Vagina (tissue), 2 donors: ENCODE measurements at places on chromosomes 4 and X.

DNA sequence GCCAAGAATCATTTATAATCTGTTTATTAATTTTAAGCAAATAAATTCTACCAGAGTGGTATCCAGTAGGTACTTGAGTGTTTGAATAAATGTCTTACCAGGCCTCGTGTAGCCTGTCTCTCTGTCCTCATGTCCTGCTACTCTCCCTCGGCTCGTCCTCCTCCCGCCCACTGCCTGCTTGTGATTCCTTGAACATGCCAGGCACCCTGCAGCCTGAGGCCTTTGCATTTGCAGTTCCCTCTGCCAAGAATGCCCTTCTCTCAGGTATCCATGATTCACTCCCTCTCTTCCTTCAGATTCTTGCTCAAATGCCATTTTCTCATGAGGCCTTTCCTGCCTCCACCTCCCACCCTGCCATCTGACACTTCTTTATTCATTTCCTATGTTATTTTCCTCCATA is 209.7 kb upstream of the PRPS2 start:
- no peak for DNase-seq

- DNase-seq = no peak
Observed at GRCh38 chr4:80209340-80209701, 12.0 kb downstream of the PRDM8 start.

- DNase-seq = no peak
Observed at GRCh38 chr4:88736264-88736663, 38.6 kb upstream of the NAP1L5 start.

GRCh38 chr4:99161373-99162099 is 17.4 kb upstream of the ADH4 start:
- no peak for DNase-seq

DNA sequence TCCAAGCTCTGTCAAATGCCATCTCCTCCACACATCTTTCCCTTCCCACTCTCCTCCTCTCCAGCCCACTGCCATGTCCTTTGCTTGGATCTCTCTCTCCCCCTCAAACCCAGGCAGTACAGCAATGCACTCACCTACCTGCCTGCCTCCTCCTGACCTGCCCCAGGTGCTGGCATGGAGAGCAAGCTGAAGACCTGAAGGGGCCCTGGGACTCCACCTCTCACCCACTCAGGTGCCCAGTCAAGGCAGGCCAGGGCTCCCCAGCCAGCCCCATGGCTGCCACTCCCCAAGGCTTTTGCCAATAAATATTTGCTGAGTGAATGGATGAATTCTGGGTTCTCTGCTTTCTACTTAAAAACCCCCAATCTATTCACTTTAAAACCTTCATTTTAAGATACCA is 12.6 kb upstream of the PHKA2 start:
- no peak for DNase-seq

- no peak for DNase-seq
Observed at GRCh38 chr4:61520681-61521160, 320.6 kb downstream of the ADGRL3 start.

- no peak for DNase-seq
Observed at GRCh38 chrX:115650916-115651315, 89.9 kb downstream of the PLS3 start.

GRCh38 chr4:1720163-1720983 is 750 bp downstream of the TMEM129 start:
- DNase-seq = no peak

- no peak for DNase-seq
Observed at GRCh38 chr4:40283968-40284367, 51.2 kb upstream of the CHRNA9 start.

- DNase-seq = no peak
Observed at GRCh38 chrX:56281789-56282188, 49.6 kb downstream of the KLF8 start.

DNA sequence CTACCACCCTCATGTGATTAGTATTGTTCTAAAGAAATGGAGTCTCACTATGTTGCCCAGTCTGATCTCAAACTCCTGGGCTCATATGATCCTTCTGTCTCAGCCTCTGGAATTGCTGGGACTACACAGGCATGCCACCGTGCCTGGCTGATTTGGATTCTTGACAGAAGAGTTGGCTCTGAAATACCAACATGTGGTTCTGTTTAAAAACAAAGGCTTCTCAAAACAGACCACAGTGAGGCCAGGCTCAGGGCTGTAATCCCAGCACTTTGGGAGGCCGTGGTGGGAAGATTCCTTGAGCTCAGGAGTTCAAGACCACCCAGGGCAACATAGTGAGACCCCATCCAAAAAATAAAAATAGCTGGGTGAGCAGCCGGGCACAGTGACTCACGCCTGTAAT is 126.7 kb downstream of the DHRSX start:
- DNase-seq = no peak

- no peak for DNase-seq
Observed at GRCh38 chrX:18643243-18643642, 28.7 kb downstream of the RS1 start.

DNA sequence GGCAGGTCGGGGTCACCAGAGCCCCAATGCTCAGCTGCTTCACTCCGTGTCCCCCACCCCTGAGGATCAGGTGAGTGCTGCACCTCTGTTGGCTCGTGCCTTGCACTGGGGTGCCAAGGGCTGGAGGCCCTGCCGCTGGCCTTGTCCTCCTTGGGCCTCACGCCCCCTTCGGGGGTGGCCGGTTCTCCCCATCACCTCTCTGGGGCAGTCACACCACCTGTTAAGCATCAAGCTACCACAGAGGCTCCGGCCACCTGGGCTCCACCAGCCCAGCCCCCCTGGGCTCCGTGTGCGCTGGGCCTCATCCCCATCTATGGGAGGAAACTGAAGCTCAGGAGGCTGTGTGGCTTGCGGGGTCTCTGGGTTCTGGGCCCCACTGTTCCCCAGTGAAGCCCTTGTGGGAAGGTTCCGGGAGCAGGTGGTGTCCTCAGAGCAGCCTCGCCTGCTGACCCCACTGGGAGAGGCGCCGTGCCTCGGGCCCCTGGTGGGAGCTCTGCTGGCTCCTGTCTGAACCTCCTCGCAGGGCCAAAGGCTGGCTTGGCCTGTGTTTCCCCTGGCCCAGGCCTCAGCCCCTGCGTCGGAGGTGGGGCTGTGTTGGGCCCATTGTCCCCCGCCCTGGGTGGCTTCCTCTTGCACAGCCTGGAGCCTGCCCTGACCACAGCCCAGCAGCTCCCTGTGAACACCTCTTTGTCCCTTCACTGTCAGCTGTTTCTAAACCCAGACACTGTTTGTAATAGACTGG is 30.8 kb downstream of the DOK7 start:
- DNase-seq = no peak

- no peak for DNase-seq
Observed at GRCh38 chr4:156815717-156816359, 155.8 kb downstream of the PDGFC start.

DNA sequence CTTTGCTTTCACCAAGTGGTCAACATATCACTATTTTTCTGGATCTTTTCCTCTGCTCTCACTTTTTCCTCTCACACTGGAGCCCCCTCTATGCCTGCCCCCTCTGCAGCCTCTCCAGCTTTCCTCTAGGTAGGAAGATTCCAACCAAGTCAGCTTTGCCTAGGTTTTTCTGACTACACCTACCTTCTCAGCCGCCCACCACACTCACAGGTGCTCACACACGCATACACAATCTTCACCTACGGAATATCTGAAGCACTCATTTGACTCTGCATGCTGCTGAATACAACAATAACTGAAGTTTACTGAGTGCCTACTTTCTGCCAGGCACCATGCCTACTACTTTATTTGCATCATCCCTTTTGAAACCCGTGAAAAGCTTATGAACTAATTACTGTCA is 328.0 kb downstream of the PPP3CA start:
- DNase-seq = no peak

DNA sequence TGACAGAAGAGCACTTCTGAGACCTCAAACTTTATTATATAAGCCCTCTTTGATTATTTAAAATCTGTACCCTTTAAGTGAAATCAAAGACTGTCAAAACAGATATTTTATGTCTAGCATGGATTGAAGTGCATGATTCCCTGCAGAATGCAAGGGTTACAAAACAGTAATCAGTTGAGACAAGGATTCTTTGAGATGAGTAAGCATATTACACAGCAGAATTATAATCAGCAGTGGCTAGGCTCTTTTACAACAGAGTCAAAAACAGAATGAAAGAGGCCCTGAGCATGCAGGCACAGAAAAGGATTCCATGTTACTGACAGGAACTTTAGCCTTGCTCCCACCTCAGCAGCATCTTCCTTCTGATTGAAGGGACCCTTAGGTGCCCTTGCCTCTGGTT is 487.9 kb upstream of the GALNT7 start:
- no peak for DNase-seq

GRCh38 chr4:107736924-107737448 is 17.0 kb upstream of the PAPSS1 start:
- no peak for DNase-seq

DNA sequence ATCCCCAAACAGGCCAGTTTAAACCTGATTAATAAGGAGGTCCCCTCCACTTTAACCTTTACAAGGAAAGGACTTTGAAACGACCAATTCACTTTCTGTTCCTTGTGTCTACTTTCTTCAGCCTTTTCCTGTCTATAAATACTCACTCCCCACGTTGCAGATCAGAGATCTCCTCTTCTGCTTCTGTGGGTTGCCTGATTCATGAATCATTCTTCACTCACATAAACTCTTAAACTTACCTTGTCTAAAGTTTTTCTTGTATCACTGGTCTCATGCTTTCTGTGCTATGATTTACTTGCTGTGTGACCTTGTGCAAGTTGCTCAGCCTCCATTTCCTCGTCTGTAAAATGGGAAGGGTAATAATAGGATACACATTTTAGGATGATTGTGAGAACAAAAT is 236.1 kb downstream of the QDPR start:
- DNase-seq = no peak

GRCh38 chr4:141248029-141248428 is 27.3 kb downstream of the ZNF330 start:
- no peak for DNase-seq

- DNase-seq = no peak
Observed at GRCh38 chrX:151396042-151396824, 773 bp upstream of the VMA21 start.

- no peak for DNase-seq
Observed at GRCh38 chrX:130952266-130953043, 49.4 kb upstream of the ENOX2 start.

GRCh38 chrX:46408553-46409407 is 136.4 kb downstream of the ZNF674 start:
- no peak for DNase-seq

- no peak for DNase-seq
Observed at GRCh38 chr4:175935016-175935661, 123.1 kb upstream of the GPM6A start.

DNA sequence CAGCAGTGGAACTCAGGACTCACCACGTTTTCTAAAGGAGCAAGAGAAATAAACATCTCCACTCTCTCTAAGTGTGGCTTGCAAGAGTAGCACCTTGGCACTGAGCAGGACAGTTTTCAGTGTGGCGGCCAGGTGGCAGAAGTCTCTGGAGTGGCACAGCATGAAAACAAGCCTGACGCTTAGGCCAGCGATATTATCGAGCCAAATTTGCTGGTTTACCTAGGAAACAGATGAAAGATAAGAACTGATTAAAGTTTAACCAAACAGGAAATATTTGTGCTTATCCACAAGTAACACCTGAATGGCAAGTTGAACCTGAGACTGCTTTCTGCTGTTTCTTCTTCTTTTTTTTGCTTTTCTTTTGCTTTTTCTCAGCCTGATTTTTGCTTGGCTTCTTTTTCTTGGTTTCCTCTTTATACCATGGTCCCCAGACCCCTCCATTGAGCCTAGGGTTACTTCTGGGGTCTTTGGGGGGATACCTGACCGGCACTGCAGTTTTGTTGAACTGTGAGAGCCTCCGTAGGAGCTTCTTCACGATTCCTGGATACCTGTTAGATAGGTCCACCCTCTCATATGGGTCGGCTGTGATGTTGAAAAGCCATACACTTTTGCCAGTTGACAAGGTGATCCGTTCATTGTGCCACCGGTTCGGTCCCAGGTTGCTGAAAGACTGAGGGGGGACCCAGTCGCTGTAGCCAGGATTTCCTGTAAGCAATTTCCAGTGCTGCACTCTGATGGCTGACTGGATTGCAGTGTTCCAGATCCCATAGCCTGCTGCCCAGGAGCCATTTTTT is 77.3 kb downstream of the ARSJ start:
- no peak for DNase-seq

DNA sequence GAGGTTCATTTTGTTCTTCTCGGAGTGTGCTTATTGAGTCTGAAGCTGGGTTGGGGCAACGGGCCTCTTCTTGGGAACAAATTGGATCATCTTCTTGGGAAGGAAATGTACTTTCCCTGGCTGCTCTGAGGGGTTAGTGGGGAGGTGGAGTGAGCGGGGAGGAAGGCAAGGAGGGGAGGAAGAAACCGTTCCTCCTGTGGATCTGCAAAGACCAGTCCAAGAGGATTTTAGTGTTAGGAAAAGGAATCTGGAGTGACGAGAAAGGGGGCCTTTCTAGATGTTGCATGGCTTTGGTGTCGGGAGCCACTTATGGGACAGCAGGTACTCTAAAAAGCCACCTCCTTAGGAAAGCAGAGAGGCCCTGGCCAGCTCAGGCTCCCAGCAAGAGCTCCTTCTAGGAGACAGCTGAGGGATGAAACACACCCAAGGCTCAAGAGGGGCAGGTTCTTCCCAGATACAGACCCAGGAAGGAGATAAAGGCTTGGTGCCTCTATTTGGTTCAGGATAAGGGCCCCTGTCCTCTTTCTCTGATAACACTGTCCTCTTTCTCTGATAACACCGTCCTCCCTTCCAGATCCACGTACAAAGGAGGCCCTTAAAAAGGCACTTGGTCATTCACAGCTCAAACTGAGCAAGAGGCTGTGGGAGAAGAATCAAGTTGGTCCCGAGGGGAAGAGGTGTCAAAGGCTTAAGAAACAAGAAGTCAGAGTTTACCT is 451 bp downstream of the SOD3 start:
- no peak for DNase-seq

GRCh38 chr4:72568959-72569718 is at the start of gene ADAMTS3:
Gene ADAMTS3 (minus strand): TSS chr4:72569221. CDS start chr4:72568762, 459 bp downstream.
- DNase-seq = no peak

DNA sequence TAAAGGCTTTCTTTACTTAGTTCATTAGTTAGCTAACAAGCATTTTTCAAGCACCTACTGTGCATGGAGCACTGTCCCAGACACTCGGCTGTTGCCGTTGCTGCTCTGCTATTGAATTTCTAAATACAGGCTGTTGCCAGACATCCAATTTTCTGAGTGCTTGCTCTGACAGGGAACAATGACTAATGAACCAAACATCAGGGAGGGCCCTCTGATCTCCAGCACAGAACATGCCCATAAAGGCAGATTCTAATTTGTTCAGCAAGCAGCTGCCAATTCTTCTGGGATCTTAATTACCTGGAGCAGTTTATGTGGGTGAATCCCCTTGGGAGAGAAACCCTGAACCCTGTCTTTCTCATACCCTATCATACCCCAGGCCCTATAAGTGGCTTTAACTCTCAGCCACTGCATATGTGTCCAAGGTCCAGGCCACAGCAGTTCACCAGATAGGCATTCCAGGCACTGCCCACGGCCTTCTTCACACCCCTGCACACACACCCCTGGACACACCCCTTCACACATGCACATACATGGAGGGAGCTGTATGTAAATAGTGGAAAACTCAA is 27.9 kb downstream of the TSC22D3 start:
- no peak for DNase-seq

DNA sequence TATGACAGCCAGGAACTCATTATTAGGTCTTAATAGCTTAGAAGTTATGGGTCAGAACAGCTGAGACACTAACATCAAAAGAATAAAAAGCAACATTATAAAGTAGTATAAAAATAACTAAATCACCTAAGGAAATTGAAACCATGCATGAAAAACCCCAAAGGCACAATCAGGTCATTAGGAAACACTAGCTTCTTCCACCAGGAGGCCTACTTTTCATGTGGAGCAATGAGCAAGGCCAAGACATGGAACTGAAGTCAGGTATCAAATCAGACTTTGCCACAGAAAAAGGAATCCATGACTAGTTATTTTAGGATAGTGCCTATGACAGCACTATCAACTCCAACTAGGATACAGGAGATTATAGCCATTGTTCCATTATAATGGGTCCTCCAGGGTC is 7.9 kb downstream of the HUWE1 start:
- no peak for DNase-seq
